ENCODE measurements at places on chromosomes 11 and 22.

- DNase-seq: no peak
These were observed 9.5 kb downstream of the GTPBP1 start for GRCh38 chr22:38715176-38715764.

- DNase-seq: no peak
These were observed 46.8 kb downstream of the APIP start for GRCh38 chr11:34869425-34869824.

GRCh38 chr11:61347916-61348461 is 13.7 kb downstream of the CYB561A3 start:
- no peak for DNase-seq

- DNase-seq: no peak
These were observed 102.3 kb upstream of the DRD2 start for GRCh38 chr11:113577356-113578032.

- DNase-seq: no peak
These were observed 505 bp downstream of the NUDT22 start for GRCh38 chr11:64226507-64227051.

Data from neural crest cell (in vitro differentiated cells).